SHP77 treated with DMSO at 0.1 percent for 48 hours (cell line): ENCODE measurements at places on chromosomes 5 and 9.

DNA sequence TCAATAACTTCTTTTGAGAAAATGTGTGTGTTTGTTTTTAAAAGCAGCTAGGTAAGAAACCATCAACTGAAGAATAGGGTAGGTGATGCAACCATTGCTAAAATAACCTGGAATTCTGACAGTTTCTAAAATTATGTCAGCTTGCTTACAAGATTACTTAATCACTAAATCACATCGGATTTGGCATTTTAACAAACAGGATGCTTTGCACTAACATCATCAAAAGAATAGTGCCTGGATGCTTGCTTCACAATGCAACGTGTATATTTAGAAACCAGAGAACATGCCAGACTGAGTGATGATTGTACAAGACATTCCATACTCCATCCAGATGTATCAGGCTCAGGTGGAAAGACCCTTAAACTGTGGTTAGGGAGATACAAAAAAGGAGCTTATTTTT is 43.9 kb downstream of the PAM start:
- DNase-seq = peak; percentile 13

- DNase-seq = no peak
Measured at GRCh38 chr9:1456301-1457024, 406.3 kb downstream of the DMRT2 start.

GRCh38 chr9:28025186-28025585 is 451.9 kb upstream of the C9orf72 start:
- DNase-seq = no peak

DNA sequence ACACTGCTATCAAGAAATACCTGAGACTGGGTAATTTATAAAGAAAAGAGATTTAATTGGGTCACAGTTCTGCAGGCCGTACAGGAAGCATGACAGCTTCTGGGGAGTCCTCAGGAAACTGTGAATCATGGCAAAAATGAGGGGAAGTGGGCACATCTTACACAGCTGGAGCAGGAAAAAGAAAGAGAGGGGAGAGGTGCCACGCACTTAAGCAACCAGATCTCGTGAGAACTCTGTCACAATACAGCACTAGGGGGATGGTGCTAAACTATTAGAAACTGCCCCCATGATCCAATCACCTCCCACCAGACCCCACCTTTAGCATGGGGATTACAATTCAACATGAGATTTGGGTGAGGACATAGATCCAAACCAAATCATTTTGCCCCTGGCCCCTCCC is 105.5 kb upstream of the CPLX2 start:
- no peak for DNase-seq

DNA sequence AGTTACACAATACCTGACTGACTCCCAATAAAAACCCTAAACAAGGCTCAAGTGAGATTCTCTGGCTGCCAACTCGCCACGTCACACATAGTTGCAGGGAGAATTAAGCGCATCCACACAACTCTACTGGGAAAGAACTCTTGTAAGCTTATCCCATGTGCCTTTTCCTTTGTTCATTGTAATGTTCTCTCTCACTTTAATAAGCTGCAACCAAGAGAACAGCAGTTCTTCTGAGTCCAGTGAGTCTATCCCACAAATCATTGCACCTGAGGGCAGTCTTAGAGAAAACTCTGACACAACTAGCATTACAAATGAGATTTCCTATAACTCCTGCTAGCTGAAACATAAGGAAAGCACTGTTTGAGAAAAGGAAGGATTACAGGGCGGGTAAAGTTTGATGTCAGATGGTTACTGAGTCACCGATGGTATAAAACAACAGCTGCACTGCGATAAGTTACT is 27.4 kb downstream of the CENPK start:
- DNase-seq = no peak

DNA sequence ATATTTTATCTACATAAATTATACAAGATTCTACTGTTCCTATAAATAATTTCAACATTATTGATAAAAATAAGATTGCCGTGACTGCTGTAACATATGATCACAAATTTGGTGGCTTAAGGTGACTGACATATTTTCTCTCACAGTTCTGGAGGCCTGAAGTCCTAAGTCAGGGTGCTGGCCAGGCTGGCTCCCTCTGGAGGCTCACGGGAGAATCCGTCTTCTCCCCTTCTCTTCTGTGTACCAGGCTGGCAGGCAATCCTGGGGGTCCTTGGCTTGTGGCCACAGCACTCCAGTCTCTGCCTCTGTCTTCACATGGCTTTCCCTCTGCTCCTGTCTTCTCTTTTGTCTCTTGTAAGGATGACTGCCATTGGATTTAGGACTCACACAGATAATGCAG is 31.7 kb upstream of the IRX2 start:
- DNase-seq = no peak

DNA sequence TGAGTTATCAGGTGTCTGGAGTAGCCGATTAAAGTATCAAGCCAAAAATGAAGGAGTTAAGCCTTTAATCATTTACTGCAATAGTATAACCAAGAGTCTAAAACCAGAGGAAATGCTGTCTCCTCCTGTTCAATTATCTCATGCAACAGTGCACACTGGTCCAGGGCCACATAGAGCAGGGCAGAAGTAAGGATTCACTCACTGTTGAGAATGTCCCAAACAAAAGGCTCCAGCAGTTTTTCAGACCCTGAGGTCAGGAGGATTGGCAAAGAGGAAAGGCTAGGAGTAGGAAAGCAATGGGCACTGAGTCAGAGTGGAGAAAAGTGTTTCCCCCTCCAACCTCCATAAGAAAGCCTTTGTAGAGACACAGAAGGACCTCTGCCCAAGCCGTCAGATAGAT is 168.2 kb downstream of the RNF180 start:
- DNase-seq = no peak

- DNase-seq = no peak
Measured at GRCh38 chr9:14350754-14351153, 36.8 kb upstream of the NFIB start.

DNA sequence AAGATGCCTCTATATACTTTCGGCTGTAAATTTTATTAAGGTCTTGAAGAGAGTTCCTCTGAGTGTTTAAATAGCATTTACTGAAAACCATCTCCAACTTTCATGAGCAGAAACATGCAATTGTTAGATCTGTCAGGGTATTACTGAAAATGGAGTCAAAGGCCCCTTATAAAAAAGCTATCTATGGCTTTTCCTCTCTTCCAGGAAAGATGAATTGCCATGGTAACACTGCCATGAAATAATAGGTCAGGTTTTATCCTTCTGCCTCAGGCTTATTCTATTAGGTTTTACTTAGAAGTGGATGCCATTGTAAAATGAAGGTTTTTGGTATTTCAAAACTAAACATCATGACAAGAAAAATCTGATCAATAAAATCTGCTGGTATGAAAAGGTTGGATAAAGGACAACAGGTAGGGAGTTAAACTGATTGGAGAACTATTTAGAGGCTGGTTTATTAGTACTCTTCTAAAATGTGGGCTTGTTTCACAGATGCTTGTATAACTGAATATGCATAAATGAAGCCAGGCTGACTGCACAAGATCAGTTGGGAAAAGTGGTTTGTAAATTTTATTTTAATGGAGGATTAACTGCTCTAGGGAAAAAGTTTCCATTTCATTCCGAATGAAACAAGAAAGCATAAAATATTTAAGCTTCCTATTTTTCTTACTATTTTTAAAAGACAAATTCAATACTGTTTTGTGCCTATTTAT is 135.5 kb downstream of the RAB3C start:
- DNase-seq = no peak
